ENCODE measurements at places on chromosomes 3 and 15.

DNA sequence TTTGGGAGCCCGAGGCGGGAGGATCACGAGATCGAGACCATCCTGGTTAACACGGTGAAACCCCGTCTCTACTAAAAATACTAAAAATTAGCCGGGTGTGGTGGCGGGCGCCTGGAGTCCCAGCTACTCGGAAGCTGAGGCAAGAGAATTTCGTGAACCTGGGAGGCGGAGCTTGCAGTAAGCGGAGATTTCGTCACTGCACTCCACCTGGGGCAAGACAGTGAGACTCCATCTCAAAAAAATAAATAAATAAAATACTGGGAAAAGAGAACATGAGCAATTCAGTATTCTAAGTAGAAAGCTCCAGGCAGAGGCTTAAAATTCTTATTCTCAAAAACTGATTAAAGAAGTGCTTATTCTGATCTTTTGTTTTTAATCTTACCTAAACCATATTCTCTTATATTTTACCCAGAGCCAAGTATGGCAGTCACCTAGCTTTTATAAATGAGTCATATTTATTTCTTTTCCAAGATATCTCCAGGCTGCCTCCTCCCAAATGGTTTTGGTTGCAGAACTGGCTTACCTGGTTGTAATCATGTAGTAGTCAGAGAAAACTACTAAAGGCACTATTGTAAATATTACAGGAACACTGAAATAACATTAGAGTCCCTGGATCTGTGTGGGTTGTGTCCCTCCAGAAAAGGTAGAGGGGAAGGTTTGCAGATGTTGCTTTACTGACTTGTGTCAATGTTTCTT, 45.8 kb upstream of the DYNC1LI1 start:
- no peak for DNase-seq

GRCh38 chr3:84209474-84209873, 749.3 kb upstream of the CADM2 start:
- no peak for DNase-seq

DNA sequence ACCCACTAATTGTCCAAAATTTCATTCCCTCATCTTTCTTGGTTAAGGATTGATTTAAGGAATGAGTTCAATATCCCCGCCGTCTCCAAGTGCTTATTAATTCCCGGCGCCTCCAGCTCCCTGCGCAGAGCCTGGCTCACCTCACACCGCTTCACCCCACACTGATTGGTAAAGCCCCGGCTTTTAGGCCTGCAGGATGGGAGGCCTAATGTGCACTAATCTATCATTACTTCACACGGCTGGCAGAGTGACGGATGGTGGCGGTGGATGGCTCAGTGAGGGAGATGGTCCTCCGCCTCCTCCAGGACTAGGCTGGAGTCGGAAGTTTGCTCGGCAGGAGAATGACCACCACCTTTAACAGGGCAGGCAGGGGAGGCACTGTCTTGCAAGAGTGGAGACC, 81.7 kb downstream of the MEGF11 start:
- no peak for DNase-seq

GRCh38 chr3:71328926-71329325, 254.6 kb downstream of the FOXP1 start:
- DNase-seq = no peak

DNA sequence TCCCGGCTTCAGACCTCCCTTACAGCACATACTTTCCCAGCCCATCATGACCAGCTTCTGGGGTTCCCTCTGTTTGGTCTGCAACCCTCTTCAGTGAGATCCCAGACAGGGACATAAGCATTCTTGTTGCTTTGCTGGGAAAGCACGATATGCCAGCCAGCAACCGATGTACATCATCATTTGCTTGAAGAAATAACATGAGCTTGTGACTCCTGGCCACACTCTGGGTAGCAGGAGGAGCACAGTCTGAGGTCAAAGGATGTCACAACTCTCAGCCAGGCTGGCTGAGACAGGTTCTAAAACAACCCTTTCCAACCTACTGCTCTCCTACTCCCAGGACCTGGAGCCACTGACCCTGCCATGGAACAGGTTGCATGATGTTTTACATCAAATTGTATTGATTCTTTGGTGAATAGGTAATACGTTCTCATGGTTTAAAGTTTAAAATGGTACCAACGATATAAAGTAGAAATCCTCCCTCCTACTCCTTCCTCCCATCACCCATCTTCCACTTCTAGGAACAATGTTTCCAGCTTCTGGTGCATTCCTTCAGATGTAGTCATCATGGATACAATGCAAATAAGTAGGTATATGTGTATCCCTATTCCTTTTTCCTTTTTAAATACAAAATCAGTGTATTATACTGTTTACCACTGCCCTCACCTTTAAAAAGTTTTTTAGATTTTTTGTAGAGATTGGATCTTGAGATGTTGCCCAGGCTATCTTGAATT, 190.3 kb downstream of the OPA1 start:
- no peak for DNase-seq

DNA sequence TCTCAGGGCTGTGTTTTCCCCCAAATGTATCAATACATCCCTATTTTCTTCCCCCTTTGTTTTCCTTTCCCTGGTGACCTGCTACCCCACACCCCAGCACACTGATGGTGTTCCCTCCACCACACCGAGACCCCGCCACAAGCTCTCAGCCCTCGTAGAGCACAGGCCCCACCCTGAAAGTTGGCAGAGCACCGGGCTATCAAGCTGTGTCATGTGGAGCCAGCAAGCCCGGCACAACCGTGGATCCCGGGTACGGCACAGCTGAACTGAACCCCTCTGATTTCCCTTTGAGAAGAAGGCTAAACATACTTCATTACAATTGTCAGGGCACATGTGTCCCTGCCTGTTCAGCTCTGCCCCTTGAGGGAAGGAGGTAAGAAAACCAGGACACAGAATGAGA, 69.9 kb downstream of the LRIG1 start:
- no peak for DNase-seq

DNA sequence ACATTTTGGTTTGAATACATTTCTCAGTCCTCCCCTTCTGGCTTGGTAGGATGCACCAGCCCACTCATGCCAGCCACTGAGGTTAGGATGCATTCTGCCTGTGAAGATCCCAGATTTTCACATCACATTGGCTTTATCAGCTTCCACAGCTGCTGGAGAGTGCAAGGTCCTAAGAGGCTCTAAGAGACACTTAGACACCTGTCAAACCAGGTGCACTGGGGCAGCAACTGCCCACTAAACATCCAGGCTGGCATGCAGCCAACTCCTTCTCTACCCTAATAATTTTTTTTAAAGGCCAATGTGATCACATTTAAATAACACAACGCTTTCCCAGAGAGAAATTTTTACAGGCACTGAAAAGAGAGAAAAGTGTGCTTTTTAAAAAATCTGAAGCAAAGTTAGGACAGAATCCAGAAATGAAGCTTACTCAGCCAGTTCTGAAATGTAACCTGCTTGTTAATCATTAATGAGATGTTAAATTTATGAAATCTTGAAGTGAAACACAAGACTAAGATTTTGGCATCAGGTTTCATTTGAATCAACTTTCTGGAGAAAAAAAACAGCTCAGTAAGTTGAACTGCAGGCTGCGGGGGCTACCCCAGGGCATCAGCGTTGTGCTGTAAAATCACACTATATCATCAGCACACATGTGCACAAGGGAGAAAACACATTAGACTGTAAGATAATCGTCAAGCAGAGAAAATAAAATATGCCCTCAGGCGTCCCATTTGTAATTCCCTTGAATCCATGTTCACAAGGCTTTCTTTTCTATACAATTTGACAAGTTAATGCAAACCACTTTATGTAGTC, 312.9 kb downstream of the ZBBX start:
- DNase-seq = no peak

- DNase-seq = no peak
Measured at GRCh38 chr3:166986000-166986399, 394.1 kb downstream of the ZBBX start.

DNA sequence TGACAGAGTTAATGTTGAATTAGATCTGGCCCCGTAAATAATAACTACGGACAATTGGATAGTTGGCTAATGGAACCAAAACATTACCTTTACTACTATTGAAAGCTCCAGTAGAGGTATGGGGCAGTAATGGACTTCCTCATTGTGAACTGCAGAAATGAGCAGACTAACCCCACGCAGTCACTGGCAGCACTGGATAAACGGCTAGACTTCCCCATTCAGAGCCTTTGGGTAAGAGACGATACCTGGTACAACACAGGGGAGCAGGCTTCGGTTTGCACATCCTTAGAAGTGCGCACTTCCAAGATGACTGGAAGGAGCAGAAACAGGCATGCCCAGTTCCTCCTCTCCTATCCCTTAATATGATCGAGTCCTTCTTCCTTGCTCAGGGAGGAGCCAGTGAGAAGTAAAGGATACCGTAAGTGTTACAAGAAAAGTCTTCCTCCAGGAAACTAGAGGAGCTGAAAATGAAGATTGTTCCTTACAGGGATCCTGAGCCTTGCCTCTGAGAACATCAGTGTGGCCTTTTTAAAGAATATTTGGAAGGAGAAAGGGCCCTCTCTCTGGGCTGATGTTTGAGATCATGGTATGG, 100.5 kb upstream of the NECTIN3 start:
- DNase-seq = no peak

GRCh38 chr3:157127831-157128767, 31.8 kb downstream of the CCNL1 start:
- peak; percentile 39 for DNase-seq

DNA sequence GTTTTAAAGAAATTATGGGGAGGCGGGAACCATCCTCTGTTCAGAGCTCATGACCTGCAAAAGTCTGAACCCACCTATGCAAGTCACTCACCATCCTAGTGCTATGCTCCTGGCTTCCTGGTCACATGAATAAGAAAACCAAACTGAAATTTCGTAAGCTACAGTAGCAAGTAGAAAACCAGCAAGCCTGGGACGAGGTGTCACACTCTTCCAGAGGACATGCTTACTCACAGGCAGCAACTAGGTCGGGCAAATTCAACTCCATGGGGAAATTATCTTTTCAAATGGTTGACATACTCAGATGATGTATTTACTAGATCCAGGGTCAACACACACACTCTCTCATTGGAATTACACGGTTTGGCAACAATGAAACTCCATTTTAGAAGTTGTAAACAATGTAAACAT, 31.3 kb downstream of the LDHAL6B start:
- no peak for DNase-seq

DNA sequence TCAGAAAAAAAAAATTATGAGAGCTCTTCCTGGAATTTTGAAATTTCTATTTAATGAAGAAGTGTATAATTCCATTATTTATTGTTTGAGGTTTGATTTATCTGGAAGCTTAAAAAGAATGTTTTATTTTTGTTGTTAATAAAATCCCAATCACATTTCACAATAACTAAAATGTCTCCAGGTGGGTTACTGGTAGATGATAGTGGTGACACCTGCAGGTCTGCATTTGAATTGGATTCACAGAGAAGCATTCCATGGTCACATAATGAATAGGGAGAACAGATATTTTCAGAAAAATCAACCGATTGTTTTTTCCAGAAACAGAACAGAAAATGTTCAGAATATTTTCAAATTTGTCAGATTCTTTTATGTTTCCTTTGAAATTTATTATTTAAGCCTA, 48.3 kb downstream of the ASB7 start:
- DNase-seq = no peak

- DNase-seq = no peak
Measured at GRCh38 chr3:153840487-153840886, 280.7 kb upstream of the ARHGEF26 start.

DNA sequence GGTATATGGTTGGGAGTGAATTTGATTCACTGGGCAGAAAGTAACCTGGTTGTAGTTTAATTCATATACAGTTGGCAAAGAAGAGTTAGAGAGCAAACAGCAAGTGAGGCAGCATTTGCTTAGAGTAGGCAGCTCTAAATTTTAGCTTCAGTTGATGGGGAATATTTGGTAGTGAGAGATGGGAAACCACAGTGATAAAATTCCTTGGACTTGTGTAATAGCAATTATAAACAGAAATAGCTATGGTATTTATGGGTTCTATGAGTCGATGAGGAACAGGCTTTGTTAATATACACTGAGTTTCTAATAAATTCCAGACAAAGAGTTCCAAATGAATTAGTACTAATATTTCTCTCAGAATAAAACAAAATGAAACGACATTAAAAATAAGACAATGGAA, 894.0 kb downstream of the ROBO2 start:
- DNase-seq = no peak

DNA sequence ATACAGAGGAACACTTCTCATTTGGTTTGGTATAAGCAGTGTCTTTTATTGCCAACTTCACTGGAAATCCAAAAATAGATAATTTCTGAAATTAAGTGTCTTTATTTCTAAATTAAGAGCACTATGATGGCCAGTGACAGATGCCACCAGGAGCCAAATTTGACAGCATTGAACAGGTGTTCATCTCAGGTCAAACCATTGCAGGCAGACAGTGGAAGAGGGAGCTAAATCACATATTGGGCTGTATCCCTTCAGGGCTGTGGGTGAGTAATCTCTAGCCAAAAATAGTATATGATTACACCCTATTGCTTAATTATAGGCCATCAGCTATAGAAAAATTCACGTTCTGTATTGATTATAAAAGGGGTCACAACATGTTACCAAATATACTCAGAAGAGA, 457.7 kb downstream of the NAALADL2 start:
- DNase-seq = no peak

DNA sequence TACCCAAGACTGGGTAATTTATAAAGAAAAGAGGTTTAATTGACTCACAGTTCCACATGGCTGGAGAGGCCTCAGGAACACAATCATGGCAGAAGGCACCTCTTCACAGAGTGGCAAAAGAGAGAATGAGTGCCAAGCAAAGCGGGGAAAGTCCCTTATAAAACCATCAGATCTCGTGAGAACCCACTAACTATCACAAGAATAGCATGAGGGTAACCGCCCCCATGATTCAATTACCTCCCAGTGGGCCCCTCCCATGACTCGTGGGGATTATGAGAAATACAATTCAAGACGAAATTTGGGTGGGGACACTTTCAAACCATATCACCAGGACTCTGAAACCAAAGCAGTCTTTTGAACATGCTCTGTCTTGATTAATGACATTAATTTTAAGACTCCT, 7.0 kb downstream of the RTP3 start:
- DNase-seq = peak; percentile 40

- no peak for DNase-seq
Measured at GRCh38 chr3:142852009-142852408, 36.9 kb downstream of the PCOLCE2 start.

DNA sequence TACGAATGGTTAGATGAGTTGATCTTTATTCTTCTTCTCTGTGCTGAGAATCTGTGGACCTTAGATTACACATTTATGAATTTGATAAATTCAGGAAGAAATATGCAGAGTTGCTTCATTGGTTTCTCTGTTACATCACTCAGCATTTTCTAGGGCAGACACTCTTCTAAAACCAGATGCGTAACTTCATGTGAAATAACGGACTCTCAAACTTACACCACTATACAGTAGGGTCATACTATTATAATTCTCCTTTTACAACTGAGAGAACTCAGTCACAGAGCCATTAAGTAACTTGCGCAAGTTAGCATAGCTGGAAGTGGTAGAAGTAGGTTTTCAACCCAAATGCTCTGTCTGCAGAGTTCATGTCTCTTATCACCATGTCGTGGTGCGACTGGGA, 5.7 kb downstream of the TMEM207 start:
- no peak for DNase-seq

All from T-helper 2 cell (primary cell).